ENCODE measurements at places on chromosomes 4 and X.

DNA sequence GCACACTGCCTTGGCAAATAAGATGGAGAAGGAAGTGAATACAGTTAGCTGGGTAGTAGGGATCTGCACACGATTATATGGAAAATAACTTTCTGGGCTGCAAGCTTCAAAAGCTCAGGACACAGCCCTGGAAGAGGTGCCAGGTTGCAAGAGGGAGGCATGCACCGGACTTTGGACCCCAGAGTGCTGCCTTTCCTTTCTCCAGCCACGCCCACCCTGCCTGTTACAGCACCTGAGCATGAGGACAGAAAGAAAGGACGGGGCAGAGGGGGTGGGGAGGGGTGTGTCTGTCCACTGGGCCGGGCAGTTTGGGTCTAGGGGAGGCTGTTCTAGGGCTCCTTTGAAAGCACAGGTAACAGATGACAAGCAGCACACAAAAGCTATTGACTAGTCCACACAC lies 152.8 kb downstream of the ENPP6 start:
- DNase-seq: no peak

DNA sequence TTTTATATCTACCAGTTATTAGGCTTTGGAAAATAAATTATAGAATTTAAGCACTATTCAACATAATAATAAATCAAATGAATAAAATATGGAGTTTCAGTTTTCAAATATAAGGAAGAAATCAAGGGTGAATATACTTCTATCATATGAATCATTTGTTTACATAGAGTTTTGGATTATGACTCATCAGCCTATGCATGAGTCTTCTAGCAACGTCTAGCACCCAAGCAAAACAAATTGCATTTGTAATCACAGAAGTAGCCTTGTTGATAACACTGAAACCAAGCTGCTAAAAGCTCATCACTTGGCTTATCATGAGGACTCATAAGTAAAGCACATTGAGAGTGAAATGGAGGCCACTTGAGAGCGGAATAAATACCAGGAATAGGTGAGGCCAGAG lies 434.6 kb downstream of the PCDH11X start:
- DNase-seq: peak; percentile 57

DNA sequence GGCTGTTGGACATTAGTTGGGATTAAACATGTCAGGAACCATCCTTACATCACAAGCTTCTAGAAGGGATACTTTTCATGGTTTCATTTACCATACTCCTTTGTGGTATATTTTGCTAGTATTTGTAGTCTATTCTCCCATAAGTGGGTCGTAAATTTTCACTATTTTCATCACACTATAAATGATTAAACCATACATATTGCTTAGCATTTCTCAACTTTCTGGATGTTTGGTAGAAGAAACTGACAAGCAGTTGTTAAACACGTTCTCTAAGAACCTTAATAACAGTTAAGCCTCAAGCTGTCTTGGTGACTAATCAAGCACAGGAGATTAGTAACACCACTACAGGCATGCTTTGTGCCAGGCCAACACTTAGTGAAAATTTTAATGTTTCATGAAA lies 375.5 kb downstream of the NAF1 start:
- DNase-seq: no peak

DNA sequence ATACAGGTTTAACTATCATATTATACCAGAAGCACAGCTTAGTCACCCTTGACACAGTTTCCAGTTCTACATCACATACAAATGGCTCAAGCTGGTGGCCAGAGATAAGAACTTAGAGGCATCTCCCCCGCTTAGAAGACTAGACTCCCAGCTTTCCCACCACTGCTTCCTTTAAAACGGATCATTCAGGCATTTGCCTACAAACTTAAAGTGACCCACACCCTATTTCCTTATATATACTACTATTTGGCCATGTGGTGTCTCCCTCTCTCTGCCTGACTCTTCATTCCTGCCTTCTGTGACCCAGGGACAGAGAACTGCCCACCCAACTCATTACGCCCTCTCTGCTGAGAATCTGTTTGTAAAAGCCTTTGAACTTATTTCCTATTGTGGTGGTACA lies 781.2 kb upstream of the DIAPH2 start:
- DNase-seq: no peak

DNA sequence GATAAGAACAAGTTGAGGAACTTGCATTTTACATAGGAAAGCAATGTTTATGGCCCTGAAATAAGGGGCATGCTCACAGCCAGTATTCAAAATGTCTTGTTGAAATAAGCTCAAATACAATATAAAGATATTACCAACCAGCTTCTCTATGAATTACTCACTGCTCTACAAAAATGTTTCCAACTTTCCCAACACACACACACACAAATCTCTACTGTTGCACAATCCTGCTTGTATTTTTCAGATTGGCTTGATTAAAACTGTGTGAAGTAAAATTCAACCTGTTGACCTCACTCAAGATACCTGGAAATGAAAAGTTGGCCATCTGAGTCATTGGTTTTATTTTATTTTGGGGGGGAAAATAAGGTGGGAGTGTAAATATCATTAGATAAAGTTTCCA lies 128.6 kb downstream of the CHIC2 start:
- DNase-seq: no peak

- DNase-seq: no peak
Observed at GRCh38 chrX:49958727-49959485, 36.5 kb downstream of the CLCN5 start.

DNA sequence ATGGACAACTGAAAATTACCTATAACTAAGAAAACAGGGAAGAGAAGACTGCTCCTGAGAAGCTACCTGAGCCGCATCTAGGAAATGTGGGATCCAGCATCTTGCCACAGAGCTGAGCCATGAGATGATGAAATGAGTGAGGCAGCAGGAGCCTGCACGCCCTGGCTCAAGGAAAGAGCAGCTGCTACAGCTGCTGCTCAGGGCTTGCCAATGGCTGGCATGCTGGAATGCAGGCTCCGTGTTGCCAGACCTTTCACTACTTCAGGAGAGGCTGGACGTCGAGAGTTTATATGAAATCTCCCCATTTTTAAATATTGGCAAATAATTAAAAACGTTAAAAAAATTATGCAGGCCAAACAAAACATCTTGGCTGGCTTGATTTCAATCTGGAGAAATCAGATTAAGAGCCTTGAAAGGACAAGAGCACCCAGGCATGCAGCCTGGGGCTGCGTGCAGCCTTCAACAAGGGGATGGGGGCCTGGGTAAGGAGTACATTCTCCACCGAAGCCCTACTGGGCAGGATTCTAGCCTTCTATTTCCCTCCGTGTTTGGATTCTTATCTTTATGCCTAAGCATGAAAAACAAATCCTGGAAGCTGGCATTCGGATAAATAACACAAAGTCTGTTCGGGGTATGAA lies 227.6 kb downstream of the NR3C2 start:
- no peak for DNase-seq

GRCh38 chr4:123083646-123084045 lies 161.2 kb upstream of the NUDT6 start:
- DNase-seq: no peak

GRCh38 chr4:4930677-4931076 lies 71.2 kb downstream of the MSX1 start:
- no peak for DNase-seq

GRCh38 chrX:154355776-154356140 lies 18.7 kb downstream of the FLNA start:
- no peak for DNase-seq

DNA sequence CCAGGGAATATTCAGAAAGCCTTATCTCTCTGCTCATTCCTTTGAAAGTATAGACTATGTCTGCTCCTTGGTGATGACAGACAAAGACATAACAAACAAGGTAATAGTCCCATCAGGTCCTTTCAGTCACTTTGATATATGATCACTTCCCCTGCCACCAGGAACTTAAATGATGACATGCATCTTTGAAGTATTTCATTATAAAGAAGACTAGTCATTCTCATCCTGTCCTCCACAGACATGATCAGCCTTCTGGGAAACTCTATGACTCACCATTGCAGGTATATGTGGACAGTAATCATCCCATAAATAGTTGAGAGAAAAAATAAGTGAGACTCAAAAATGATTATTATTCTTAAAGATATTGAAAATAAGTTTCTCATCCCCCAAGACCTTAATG lies 117.5 kb upstream of the VCX2 start:
- no peak for DNase-seq

DNA sequence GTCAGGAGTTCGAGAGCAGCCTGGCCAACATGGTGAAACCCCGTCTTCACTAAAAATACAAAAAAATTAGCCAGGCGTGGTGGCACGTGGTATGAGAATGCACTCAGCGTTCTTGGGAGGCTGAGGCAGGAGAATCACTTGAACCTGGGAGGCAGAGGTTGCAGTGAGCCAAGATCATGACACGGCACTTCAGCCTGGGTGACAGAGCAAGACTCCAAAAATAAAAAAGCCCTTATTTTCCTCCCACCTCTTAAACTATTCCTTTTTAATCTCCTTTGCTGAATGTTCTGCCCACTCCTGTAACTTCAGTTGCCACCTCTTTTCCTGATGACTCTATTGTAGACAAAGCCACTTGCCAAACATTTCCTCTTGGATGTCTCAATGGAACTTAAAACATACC lies 72.6 kb downstream of the TAF1 start:
- no peak for DNase-seq

GRCh38 chr4:45484740-45485139 lies 639.1 kb downstream of the GABRG1 start:
- DNase-seq: no peak

GRCh38 chr4:145319751-145320150 lies 139.4 kb upstream of the OTUD4 start:
- DNase-seq: no peak

DNA sequence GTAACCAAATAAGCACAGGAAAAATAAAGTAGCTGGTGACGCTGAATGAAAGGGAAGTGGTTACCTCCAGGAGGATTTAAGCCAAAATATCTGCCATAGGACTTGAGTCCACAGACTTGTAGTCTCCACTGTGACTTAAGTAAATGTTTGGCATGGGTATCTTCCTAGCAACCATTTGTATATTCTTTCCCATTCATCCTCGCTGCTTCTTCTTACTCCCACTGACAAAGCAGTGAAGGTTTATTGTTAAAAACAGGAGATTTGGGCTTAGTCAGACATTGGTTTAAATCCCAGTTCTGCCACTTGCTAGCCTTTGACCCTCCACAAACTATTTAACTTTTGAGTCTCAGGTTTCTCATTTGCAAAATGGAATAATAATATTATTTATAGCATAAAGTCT lies 22.3 kb downstream of the COL4A6 start:
- no peak for DNase-seq

DNA sequence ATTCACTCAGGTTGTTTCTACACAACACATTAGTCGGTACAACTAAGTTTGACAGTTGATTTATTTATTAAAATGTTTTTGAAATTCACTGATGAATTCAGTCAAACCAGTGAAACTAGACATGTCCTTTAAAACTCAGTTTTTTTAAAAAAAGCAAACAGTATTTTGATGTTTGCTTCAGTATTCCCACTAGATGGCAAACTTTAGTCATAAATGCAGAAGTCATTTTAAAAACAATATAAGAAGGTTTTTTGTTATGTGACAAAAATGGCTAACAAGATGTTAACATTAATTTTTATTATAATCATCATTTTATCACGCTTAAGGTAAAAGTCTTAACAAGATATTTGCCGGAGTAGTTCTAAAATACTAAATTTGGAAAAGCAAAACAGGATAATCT lies 1337.8 kb upstream of the DIAPH2 start:
- DNase-seq: no peak

DNA sequence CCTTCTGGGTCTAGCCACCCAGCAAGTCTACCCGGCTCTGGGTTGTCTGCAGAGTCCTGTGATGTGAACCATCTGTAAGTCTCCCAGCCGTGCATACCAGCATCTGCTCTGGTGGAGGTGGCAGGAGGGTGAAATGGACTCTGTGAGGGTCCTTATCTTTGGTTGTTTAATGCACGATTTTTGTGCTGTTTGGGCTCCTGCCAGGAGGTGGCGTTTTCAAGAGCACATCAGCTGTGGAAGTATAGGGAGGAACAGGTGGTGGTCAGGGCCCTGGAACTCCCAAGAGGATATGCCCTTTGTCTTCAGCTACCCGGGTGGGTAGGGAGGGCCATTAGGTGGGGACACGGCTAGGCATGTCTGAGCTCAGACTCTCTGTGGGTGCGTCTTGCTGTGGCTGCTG lies 66.5 kb upstream of the ZFP42 start:
- no peak for DNase-seq

DNA sequence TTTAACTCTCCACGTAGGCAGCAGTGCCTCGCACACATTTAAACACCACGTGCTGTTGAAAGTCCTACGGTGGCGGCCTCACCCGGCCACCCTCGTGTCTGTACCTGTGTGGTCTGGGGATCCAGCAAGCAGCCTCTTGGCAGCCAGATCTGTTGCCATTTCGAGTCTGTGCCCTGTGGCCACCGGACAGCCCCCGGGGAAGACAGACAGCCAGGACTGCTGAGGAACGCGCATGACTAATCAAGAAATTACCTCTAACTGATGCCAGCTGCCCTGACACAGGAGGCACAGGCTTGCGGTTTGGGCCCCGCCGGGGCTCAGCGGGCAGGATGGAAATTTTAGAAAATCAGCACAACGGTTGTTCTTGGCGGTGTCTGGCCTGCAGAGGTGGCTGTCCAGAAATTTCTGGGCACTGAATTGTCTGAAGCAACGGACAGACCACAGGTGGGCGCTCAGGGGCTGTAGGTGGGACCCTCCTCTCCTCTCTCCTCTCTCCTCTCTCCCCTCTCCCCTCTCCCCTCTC lies 15.6 kb upstream of the ASMTL start:
- DNase-seq: no peak

DNA sequence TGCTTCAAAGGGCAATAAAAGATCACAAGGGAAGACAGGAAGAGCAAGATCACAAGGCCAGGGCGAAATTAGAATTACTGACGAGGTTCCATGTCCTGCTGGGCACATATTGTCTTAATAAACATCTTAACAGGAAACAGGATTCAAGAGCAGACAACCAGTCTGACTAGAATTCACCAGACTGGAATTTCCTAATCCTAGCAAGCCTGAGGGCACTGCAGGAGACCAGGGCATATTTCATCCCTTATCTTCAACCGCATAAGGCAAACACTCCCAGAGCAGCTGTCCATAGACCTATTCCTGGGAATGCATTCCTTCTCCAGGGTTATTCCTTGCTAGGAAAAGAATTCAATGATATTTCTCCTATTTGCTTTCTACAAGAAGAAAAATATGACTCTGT lies 12.4 kb upstream of the TDO2 start:
- no peak for DNase-seq

DNA sequence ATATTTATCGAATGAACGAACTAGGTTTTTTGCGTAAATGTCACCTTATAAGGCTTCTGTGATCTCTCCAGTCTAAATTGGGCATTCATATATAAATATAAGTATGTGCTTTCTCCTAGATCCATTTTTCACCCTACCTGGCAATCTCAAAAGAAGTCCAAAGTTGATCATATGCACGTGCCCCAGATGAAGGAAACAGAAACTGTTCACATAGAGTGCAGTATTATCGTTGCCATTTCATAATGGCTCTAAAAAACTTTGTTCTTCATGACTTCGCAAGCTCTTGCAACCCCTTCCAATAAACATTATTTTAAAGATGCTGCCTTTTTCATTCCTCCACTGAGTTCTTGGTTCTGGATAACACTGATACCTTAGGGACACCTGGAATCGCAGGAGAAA lies 708 bp downstream of the INTS12 start:
- no peak for DNase-seq
